Glomerular endothelial cell (primary cell): ENCODE measurements at places on chromosomes 16 and 17. TPM values are rescaled to one million over a fixed set of nuclear protein-coding genes. Genes with fewer than 3 reads are reported as not detected.

The CD300C gene
- not detected in 2 replicates for total RNA-seq

The CES1 gene
- total RNA-seq: not detected in 2 replicates

The TACO1 gene
- total RNA-seq: 18.9 and 26.3 TPM in 2 replicates

The CHD9NB gene
- total RNA-seq: 2.7 and 3.2 TPM in 2 replicates

The SCGB1C2 gene
- not detected in 2 replicates for total RNA-seq

The PRSS21 gene
- total RNA-seq: not detected in 2 replicates

The CUEDC1 gene
- 19.8 and 27.3 TPM in 2 replicates for total RNA-seq

The FOXC2 gene
- total RNA-seq: 7.1 and 21.7 TPM in 2 replicates

The ABCC6 gene
- total RNA-seq: 0.10 and 0.23 TPM in 2 replicates

The SDR42E1 gene
- 3.5 and 6.6 TPM in 2 replicates for total RNA-seq

The TNRC6A gene
- 32.3 and 39.7 TPM in 2 replicates for total RNA-seq

The OXLD1 gene
- 16.5 and 35.1 TPM in 2 replicates for total RNA-seq

The SARM1 gene
- 4.7 and 6.7 TPM in 2 replicates for total RNA-seq

The CFAP52 gene
- total RNA-seq: not detected in 2 replicates

The RPL26 gene
- total RNA-seq: 2,562 and 3,740 TPM in 2 replicates

The KREMEN2 gene
- 0.15 TPM in 1 of 2 replicates, not detected in the other for total RNA-seq

The KRTAP4-4 gene
- total RNA-seq: not detected in 2 replicates

The ZNF423 gene
- total RNA-seq: 1.8 and 3.4 TPM in 2 replicates

The KRT9 gene
- not detected in 2 replicates for total RNA-seq
